Ecto neural progenitor cell (in vitro differentiated cells): ENCODE measurements at places on chromosomes 3 and 15.

DNA sequence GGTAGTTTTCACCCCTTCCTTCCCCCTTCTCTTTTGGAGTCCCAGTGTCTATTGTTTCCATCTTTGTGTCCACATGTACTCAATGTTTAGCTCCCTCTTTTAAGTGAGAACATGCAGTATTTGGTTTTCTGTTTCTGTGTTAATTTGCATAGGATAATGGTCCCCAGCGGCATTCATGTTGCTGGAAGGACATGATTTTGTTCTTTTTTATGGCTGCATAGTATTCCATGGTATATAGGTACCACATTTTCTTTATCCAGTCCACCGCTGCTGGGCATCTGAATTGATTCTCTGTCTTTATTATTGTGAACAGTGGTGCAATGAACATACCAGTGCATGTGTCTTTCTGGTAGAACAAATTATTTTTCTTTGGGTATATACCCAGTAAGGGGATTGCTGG lies 7.7 kb upstream of the HDGFL3 start:
- DNase-seq: no peak

DNA sequence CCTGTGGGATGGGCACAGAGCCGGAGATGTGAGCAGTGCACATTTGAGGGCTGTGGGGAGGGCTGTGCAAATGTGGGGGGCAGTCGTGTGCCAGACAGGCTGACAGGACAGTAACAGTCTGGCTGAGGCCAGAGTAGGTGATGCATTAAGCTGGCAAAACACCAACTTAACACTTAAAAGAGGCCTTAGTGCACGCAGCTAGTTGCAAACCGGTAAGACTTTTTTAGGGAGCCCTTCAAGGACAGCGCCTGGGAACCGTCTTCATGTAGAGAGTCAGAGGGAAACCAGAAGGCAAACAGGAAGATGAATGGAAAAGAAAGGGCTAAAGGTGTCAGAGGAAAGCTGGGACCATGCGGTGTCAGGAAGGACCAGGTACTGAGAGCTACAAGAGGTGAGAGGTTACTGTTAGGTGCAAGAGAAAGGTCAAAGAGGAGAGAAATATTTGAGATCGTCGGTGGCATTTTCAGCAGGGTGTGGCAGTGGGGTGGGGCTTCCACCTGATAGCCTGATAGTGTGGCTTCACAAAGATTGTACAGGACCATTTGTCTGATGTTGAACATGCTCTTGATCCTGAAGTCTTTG lies 30.0 kb upstream of the CHD2 start:
- DNase-seq: no peak

GRCh38 chr3:113532698-113533533 lies 561 bp downstream of the SIDT1 start:
- DNase-seq: peak; percentile 61

GRCh38 chr15:58530056-58530590 lies 98.3 kb downstream of the LIPC start:
- no peak for DNase-seq

DNA sequence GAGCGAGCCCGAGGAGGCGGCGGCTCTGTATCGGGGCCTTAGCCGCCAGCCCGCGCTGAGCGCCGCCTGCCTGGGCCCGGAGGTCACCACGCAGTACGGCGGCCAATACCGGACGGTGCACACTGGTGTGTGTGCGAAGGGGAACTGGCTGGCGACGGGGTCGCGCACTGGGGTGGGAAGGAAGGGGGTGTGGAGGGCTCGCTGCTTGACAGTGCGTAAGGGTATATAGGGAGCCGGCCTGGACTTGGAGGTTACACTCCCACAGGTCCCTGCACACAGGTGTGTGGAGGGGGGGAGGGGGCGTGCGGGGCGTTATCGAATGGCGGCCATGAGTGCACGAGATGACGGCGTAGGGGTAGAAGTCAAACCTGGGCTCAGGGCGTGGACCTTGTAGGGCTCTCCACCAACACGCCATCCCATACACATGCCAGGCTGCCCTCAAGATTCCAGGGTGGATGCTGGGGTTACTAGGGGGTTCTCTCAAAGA lies 389 bp downstream of the APEH start:
- DNase-seq: no peak

- no peak for DNase-seq
Measured at GRCh38 chr3:115072265-115073021, 74.6 kb downstream of the ZBTB20 start.

DNA sequence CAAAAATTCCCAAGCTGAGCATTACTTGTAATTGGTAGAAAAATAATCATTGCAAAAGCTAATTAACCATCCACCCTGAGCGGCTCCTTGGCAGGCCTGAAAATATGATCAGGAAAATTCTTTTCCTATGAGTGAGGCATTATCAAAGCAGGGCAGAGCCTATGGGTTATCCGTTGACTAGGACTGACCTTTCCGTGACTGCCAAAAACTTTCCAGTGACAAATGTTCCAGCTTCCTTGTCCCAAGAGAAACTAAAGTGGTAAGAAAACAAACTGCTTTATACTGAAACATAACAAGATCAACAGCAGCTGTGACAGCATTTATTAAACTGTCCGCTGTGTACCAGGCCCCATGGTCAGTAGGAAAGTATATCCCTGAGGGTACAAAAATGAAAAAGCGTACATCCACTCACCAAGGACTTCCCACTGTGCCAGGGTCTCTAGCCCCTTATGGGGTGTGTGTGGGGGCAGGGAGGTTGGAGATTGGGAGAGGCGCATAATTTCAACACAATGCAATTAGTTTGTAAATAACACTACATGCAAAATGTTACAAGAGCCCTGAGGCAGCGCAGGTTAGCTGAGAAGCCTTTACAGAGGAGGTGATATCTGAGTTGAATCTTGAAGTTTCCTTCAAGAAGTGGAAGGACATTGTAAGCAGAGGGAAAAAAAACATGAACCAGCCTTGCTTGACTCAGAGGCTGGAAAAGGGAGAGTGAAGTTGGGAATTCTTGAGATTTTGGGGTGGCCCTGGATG lies 8.5 kb downstream of the LIPC start:
- DNase-seq: no peak

GRCh38 chr3:198088421-198088955 lies 128.5 kb downstream of the LMLN start:
- DNase-seq: no peak

GRCh38 chr3:191492601-191493000 lies 31.6 kb downstream of the PYDC2 start:
- no peak for DNase-seq

DNA sequence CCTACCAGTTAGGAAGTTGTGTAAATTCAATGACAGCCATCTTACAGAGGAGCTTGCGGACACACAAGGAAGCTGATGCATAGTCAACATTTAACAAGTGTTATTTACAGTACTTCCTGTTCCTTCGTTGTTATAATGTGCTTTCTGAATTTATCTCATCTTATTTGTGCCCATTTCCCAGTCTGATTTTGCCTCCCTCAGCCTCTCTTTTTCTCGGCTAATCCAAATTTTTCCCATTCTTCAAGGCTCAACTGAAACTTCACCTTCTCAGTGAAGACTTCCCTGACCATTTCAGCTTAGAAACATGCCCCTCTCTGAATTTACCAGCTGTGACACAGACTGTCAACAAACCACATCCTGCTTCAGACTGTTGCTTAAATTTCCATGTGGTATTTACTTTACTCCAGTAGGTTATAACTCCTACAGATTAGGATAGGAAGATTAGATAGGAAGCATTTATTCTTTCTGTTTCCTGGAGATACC lies 55.7 kb upstream of the CP start:
- no peak for DNase-seq

GRCh38 chr3:120745466-120745865 lies 2.9 kb downstream of the GTF2E1 start:
- DNase-seq: no peak

- no peak for DNase-seq
Measured at GRCh38 chr3:13420831-13421765, 976 bp upstream of the NUP210 start.

GRCh38 chr15:43966646-43967045 lies 139.8 kb downstream of the WDR76 start:
- no peak for DNase-seq

DNA sequence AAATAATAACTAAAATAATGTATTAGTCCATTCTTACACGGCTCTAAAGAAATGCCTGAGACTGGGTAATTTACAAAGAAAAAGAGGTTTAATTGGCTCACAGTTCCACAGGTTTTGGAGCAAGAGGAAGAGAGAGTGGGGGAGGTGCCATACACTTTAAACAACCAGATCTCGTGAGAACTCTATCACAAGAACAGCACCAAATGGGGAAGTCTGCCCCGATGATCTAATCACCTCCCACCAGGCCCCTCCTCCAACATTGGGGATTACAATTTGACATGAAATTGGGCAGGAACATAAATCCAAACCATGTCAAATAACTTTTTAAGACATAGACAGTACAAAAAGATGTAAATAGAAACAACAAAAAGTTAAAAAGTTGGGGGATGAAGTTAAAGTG lies 63.2 kb downstream of the ILDR1 start:
- DNase-seq: no peak

DNA sequence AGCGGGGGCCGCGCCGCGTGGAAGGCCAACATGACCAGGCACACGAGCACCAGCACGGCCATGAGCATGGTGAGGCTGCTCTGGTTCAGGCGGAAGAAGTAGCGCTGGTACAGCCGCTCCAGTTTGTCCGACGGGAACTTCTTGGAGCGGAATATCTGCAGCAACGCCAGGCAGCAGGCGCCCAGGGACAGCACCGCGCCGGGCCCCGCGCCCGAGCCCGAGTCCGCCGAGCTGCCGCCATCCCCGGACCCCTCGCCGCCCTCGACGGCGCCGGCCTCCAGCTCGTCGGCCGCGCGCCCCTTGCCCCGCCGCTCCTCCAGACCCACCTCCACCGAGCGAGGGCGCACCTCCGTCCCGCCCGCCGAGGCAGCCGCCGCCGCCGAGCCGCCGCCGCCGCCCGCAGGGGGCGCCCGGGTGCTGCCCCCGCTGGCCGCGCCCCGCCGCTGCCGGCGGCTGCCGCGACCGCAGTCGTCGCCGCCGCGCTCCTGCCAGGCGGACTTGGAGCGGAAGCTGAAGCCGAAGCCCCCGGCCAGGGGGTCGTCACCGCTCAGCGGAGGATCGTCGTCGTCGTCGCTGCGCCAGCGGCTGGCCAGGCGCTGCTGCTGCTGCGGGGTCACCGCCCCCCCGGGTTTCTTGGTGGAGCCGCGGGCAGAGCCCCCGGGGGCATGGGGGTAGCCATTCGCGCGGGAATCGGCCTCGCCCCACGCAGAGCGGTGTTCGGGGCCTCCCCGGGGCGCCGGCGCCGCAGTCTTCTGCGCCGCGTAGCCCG lies 957 bp downstream of the ADCY5 start:
- DNase-seq: peak; percentile 77

GRCh38 chr3:144272680-144273079 lies 301.1 kb downstream of the DIPK2A start:
- no peak for DNase-seq
